Hematopoietic multipotent progenitor cell treated with erythropoietin and hydrocortisone succinate and interleukin-3 and kit ligand, for 4 days (in vitro differentiated cells): ENCODE measurements at places on chromosomes 16 and 17.

GRCh38 chr16:29198731-29199521 is 207.6 kb downstream of the NPIPB11 start:
- DNase-seq: no peak

GRCh38 chr17:9108146-9108545 is 86.8 kb downstream of the NTN1 start:
- DNase-seq: peak; percentile 94

- DNase-seq: no peak
Observed at GRCh38 chr16:51201604-51202003, 50.5 kb upstream of the SALL1 start.

GRCh38 chr16:81415751-81416150 is 28.9 kb upstream of the CMIP start:
- no peak for DNase-seq

DNA sequence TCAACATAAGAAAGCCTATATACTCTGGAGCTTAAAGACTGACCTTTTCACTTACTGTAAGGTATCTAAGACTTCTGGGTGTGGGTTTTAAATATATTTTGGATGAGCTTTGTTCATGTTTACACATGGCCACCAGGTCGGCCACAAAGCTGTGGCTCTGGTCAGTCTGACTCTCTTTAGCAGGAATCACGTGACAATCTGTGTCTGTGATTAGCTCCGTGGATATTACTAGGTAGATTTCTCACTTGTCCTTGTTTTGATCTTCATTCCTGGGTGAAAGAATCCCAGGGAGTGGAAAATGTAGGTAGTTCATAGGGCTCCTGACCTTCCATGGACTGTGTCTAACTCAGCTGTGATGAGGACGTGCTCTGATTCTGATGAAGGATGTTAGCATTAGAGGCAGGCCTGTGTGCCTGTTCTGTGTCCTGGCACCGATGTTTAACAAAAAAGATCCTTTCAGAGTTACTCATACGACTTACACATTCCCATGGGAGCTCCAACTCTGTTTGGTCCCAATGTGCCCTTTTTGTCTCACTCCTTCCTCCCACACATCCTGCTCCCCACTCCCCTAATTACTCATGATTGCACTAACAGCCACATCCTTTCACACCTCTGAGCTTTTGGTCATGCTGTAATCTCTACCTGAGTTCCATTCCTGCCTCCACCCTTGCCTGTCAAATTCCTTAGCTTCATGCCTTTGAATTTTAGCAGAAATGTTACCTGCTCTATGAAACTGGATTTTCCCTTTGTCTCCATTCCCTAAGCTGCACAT is 425.1 kb downstream of the MAF start:
- no peak for DNase-seq

- peak; percentile 47 for DNase-seq
Observed at GRCh38 chr16:17334096-17334495, 136.7 kb downstream of the XYLT1 start.

DNA sequence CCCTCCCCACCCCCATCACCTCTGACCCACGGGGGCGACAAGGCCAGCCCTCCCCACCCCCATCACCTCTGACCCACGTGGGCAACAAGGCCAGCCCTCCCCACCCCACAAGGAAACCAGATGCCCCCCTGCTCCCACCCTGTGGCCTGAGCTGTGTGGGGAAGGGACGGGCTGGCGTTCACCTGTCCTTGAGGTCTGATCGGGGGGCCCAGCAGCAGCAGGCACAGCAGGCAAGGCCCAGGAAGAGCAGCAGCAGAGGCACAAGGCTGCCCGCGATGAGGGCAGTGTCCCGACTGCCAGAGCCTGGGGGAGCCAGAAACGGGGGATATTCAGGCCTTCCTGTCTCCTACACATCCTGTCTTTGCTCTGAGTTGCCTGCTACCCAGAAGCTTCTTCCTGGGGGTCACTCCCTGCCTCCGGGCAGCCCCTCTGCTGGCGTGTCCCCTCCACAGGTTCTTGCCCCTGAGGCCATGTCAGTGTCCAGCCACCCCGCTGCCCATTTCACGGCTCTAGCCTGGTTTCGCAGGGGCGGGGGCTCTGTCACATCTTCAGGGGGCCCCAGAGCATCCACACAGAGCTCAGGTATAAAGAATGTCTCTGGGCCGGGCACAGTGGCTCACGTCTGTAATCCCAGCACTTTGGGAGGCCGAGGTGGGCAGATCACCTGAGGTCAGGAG is 6.8 kb downstream of the SCARF1 start:
- DNase-seq: no peak

GRCh38 chr16:71293919-71294318 is 4.7 kb upstream of the CMTR2 start:
- DNase-seq: no peak
